Immature natural killer cell (primary cell): ENCODE measurements at places on chromosomes 3 and 15.

- no peak for DNase-seq
Observed at GRCh38 chr3:177563243-177563780, 366.0 kb upstream of the TBL1XR1 start.

- DNase-seq, result no peak
Observed at GRCh38 chr3:190863119-190863465, 598 bp upstream of the GMNC start.

GRCh38 chr15:60798821-60799220 is 319.9 kb upstream of the ICE2 start:
- DNase-seq, result no peak

GRCh38 chr15:78361771-78362506 is 21.8 kb downstream of the CRABP1 start:
- DNase-seq, result no peak

DNA sequence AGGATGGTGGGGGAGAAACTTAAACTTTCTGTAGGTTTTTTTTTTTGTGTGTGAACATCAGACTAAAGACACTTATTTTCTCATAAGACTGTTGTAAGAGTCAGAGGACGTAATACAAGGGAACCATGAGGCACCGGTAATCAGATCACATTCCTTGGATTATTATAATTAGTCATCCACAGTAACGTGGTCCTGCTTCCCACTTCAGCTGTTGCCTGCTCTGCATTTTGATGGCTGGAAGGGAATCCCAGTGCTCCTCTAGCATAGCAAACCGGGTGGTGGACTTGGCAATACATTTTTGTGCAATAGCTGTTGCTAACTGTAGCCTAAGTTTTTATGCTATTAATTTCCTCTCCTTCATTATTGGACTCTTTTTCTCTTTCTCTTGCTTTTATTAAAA is 294.8 kb downstream of the NR2F2 start:
- DNase-seq, result no peak

DNA sequence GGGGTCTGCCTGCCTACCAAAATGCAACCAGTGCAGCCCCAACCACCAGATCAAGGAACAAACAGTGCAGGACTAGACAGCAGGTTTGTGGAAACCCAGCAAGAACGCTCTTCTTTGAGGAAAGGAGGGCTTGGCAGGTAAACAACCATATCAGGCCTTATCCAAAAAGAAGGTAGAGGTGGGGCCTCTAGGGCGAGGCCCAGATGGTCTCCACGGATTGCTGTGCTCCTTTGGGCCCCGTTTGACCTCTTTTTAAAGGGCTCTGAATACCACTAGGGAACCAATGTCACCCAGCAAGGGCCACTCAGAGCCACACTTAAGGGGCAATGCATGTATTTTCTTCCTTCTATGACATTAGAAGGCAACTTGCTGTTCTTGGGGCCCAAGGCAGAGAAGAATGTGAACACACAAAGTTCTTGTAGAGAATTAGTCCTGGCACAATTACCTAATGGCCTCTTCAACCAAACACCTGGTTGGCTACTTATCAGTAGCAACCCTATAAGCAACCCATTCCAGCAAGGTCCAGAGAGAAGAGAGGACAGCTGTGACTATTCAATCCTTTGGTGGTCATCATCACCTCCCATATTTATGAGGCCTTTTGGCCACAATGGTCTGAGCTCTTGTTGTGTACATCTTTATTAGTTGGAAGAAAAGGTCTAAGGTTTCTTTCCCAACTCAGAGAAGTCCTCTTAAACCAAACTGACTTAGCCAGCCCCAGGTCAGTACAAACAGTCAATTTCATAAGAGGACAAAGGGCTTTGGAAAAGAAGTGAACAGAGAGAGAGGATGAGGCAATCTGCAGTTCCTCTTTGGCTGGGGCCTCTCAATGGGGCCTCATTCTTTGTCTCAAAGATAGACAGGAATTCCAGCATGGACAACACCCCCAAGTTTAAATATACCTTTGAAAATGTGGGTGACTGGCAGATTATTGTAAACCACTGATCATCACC is 36.0 kb downstream of the FOXP1 start:
- no peak for DNase-seq

DNA sequence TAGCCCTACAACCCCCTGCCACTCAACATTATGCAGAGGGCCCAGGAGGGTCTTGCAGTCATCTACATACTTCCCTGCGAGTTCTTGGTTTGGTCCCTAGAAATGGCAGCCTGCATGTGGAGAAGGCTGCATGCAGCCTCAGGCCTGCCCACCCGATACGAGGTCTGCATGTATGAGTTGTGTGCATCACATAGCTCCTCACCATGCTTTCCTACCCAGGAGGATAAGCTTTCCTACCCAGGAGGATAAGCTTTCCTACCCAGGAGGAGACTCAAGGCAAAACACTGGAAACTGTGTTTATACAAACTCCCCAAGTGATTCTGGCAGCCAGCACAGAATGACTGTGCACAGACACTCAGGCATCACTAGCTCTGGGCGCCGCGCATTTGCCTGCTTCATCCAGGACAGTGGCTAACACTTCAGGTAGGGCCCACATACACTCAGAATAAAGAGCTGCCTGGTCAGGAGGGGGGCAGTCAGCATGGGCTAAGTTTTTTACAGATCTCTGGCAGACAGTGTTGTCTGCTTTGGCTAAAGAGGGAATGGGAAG is 187.7 kb downstream of the THSD4 start:
- DNase-seq, result no peak
